Right kidney (tissue), 9 donors: ENCODE measurements at places on chromosomes 6 and 20.

DNA sequence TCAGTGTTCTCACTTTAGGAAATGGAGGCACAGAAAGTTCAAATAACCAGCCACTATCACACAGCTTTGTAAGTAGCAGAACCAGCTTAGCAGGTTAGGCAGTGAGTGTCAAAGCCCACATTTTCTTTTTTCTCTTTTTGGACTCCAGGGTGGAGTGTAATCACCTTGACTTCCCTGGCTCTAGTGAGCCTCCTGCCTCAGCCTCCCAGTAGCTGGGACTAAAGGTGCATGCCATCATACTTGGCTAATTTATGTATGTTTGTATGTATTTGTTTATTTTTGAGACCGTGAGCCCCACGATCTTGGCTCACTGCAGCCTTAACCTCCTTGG, 7.8 kb upstream of the NCOA3 start:
- DNase-seq = no peak

DNA sequence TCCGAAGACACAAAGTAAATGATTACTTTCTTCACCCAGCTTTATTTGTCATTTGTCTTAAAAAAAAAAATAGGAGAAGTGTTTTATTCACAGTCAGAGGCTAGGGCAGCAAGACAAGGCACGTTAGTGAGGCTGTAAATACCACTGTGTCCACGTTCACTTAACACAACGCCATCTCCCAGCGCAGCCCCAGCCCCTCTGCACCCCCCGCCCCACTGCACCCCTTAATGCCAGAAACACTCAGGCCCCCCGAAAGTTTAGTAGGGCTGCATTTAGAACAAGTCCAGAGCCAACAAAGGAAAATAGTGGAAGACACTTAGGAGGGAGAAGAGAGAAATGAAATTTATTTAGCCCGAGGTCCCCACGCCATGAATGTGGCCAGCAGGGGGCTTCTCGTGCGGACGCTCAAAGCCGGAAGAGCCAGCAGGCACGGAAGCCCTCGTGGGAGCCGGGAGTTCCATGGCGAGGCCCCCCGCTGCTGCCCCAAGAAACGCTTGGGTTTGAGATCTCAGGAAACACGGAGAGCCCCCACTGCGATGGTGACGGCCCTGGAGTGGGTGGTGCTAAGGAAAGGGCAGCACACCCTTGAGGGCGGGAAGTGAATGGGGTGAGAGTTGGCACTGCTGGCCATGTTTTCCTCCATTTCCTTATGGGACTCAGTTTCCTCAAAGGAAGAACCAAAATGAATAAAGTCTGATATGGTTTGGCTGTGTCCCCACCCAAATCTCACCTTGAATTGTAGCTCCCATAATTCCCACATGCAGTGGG, 50.2 kb downstream of the IYD start:
- peak; percentile 77 for DNase-seq

GRCh38 chr6:1481286-1481685, 91.9 kb downstream of the FOXF2 start:
- no peak for DNase-seq

DNA sequence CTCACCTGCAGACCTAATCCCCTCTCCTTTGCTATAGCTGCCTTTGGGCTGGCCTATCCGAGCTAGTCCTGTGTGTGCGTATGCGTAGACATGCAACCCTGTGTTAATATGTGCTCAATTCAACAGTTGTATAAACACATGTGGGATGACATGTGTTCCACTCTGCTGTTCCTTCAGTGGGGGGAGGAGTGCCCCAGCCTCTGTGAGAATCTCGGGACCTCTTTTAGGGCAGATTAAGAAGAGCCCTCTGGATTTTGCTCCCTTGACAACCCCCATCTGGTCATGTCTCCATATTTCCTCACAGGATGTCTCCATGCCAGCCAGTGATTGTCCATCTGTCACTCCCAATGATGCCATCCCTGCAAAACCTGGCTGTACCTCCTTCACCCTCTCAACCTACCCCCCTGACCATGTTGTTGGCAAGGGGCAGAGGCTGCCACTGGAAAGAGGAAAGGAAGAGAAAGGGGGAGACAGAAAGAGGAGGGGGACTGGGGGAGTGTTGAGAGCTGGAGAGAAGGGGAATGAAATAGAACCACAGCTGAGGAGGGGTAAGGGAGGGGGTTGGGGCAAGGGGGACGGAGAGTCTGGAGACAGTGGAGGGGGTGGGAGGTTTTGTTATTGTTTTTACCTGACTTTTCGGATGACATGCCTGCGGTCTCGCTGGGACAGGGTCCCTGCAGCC, 417 bp downstream of the PRRT1 start:
- peak; percentile 36 for DNase-seq

- no peak for DNase-seq
Observed at GRCh38 chr6:138493413-138493812, 5.9 kb downstream of the NHSL1 start.

DNA sequence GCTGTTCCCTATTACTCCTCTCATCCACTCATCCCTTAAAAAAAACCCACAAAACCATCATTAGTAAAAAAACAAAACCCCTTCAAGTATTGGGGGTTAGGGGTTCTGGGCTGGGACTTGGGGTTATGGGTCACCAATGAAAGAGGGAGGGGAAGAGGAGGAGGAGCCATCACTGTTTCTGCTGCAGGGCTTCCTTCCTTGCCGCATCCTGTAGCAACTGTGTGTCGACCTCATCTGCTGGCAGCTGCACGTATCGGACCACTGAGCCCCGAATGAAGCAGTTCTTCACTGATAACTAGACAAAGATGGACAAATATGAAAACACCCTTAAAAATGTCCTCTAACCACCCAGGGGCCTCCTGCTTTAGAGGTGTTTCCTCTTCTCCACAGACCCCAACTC, 2.0 kb upstream of the VARS1 start:
- no peak for DNase-seq

GRCh38 chr6:25251426-25251825, 27.7 kb upstream of the CARMIL1 start:
- no peak for DNase-seq

- DNase-seq = no peak
Observed at GRCh38 chr20:64151633-64152530, 12.4 kb upstream of the MYT1 start.

- DNase-seq = no peak
Observed at GRCh38 chr6:152463164-152463563, 174.0 kb downstream of the SYNE1 start.

DNA sequence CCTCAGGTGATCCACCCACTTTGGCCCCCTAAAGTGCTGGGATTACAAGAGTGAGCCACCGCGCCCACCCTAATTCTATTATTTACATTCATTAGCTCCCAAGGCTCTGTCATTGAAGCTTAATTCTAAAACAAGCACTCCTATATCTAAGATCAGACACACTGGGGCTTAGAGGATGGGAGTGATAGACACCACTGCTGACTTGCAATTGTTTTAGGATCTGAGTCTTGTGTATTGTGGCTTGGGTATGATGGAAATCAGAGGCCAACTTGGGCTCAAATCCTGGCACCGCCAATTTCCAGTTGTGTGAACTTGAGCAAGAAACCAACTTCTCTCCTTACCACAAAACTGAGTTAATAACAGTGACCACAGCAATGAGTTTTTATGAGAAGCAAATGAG, 34.7 kb downstream of the MTRES1 start:
- no peak for DNase-seq

DNA sequence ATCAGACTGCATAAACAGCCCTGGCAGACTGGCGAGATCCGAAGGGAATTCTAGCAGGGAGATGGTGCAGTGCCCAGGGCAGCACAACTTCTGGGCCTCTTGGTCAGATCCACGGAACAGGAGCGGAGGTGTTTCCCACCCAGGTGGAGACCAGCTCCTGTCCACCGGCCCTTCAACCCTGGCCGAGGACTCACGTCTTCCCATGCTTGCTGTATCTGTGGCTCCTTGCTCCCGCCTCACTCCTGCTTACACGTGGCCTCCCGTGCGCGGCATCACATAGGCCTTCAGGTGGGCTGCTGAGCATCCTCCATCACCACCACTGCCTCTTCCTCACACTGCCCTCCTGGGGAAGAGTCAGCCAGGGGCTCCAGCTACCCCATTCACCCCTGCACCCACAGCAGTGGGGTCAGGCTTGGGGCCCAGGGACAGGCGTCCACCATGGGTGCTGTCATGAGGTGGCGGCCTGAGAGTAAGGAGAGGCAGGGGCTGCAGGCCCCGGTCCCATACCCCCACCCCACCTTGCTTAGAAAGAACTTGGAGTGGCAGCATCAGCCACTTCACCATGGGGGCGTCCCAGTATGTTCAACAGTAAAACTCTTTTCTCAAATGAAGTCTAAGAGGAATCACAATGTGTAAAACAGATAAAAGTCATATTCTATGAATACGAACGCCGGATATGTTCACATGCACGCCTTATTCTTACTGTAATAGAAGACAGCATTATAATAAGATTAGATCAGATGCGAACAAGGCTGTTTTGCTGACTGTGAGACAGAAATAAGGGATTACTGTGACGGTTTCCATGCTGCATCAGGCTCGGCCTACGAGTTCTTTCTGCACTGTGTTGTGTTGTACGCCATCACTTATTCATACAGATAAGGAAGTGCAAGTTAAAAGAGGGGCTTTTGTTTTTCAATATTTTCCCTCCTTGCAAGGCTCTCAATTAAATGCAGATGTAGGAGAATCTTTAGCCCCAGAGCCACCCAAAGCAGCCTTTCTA, 165.4 kb downstream of the GRM4 start:
- no peak for DNase-seq

- DNase-seq = no peak
Observed at GRCh38 chr6:35073766-35074471, 67.2 kb downstream of the TCP11 start.

GRCh38 chr6:105588123-105588710, 185.3 kb upstream of the PREP start:
- no peak for DNase-seq

GRCh38 chr6:136994782-136995181, 50.0 kb downstream of the IL20RA start:
- DNase-seq = no peak

DNA sequence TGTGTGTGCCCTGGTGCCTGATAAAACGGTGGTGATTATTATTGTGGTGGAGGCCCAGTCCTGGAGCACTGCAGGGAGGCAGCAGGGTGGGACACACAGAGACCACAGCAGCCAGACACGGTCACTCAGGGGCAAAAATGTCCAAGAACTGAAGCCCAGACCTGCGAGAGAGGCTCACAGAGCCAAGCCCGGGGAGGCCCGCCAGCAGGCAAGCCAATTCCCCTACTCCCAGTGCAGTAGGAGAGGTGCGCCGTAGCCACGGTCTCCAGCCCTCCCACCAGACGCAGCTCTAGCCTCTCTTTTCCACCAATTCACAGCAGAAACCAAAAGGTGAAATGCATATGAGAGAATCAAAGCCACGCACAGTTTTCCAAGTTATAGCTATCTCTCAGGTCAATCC, 179.4 kb upstream of the TAB2 start:
- no peak for DNase-seq

DNA sequence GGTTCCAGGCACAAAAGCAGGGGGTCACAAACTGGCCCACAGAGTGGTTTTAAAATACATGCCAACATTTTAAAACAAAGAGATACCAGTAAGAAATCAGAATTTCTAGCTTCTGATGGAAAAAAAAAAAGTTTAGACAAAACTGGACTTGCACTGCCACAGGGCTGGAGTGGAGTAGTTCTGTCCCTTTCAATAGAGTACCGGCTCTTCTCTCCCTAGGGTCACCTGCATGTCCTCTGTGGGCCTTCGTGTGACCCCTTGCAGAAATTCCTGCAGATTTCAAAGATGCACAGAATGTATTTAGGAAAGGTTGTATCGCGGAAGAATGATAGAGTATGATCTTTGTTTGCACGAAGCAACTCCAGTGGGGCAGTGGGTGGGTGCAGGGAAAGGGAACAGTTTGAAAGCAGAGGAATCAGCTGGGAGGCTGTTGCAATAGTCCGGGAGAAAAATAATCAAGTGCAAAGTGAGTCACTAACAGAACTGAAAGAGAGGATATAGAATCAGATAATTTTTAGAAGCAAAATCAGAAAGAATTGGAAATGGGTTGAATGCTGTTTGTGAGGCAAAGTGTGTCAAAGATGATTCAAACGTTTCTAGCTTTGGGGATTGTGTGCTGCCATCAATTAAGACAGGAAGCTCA, 97.3 kb upstream of the STXBP5 start:
- DNase-seq = no peak

DNA sequence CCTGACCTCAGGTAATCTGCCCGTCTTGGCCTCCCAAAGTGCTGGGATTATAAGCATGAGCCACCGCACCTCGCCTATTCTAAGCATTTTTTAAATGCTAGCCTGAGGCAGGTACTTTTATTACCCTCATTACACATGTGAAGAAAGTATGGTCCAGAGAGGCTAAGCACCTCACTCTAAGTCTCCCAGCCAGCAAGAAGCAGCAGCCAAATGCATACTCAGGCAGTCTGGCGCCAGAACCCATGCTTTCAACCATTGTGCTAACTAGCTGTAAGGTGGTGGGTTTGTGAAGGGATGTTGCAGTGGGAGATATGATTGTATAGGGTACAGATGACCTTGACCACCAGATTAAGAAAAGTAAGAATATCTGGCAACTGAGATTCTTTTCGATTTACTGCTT, 26.1 kb upstream of the RIPOR2 start:
- no peak for DNase-seq

DNA sequence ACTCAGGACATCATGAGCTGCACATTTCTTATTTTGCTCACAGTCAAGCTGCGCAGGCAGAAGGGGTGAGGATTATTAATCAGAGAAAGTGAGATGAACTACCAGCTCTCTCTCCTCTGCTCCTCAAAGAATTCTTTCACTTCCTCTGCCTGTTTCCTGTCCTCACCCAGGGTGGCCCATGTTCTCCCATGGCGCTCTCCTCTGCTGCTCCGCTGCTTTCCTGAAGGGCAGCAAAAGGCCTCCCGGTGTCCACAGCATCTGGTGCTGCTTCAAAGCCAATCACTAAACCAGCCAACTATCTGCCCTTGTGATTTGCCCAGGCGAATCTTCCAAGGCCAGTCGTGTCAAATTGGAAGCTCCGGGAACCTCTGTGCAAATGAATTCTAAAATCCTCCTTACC, 324.2 kb downstream of the TPBG start:
- DNase-seq = no peak

- peak; percentile 48 for DNase-seq
Observed at GRCh38 chr20:21767739-21768223, 62.3 kb downstream of the PAX1 start.

DNA sequence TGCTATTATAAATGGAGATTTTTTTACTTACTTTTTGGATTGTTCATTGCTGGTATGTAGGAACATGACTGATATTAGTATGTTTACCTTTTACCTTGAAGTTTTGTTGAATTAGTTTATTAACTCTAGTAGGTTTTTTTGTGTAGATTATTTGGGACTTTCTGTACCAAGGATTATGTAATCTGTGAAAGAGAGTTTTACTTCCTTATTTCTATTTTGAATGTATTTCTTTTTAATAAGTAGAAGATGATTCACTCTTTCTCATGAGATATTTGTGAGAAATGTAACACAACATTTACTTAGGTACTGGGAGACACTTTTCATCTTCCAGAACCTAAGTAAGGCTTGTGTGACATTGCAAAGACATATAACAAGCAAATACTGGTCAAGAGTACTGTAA, 473.9 kb upstream of the HS3ST5 start:
- no peak for DNase-seq

DNA sequence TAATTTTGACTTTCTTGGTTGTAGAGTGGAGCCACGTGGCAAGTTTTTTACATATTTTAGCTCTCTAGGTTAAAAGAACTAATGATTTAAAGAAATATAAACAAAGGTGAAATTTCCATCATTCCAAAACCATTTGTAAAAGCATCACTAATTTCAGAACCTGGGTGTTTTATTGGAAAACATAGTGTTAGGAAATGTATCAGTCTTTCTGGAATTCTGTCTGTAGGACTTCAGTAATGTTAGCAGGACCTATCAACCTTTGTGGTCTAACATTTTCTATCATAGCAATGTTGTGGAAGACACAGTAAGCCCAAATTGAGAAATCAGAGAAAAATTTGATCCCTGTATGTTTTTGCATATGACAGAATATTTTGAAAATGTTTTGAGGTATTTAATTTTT, 28.3 kb downstream of the L3MBTL3 start:
- DNase-seq = no peak
